ENCODE measurements at places on chromosomes 7 and 10. TPM values are rescaled to one million over a fixed set of nuclear protein-coding genes. Genes with fewer than 3 reads are reported as not detected.

Gene ACTL6B
- total RNA-seq, result not detected

- H3K27me3 ChIP-seq, result no peaks in the 10 kb centered on the region
- no peak for DNase-seq
- no peaks in the 10 kb centered on the region for H3K36me3 ChIP-seq
- no peak overlapping the region for H3K27ac ChIP-seq
- H3K4me3 ChIP-seq, result no peak overlapping the region
- peaks cover 14% of the 10 kb centered on the region for H3K4me1 ChIP-seq
Observed at GRCh38 chr10:71277914-71278665, 41.0 kb upstream of the SLC29A3 start.

DNA sequence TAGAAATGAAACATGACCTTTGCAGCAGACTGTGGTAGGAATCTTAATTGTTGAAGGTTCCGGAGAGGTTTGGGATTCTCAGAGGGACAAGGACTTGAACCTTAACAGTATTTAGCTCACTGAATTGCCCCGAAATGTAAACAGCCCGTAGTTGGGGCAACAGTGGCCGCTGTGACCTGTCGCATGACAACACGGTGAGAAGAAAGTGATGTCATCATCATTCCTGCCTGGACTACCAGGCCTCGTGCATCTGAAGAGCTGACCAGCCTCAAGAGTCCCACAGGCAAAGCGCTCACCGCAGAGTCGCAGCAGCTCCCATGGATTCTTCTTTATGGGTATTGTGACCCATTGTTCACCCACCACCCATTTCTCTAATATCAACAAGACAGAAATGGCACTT is 250.6 kb downstream of the KLF6 start:
- H3K27me3 ChIP-seq, result no peaks in the 10 kb centered on the region
- H3K36me3 ChIP-seq, result no peaks in the 10 kb centered on the region
- H3K4me3 ChIP-seq, result no peak overlapping the region
- peaks cover 7% of the 10 kb centered on the region for H3K4me1 ChIP-seq

DNA sequence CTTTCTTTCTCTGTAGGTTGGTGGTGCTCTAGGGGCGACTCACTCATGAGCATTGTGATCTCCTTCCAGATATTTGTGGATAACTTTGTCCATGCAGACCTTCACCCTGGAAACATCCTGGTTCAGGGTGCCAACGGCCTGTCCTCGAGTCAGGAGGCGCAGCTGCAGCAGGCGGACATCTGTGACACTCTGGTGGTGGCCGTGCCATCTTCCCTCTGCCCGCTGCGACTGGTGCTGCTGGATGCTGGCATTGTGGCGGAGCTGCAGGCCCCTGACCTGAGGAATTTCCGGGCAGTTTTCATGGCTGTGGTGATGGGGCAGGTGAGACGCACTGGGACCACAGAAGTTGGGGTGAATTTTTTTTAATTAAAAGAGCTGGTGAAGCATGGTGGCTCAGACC is 9.6 kb upstream of the NDUFB2 start:
- no peaks in the 10 kb centered on the region for H3K36me3 ChIP-seq
- no peaks in the 10 kb centered on the region for H3K27me3 ChIP-seq
- no peak overlapping the region for H3K4me3 ChIP-seq
- no peak overlapping the region for H3K27ac ChIP-seq

DNA sequence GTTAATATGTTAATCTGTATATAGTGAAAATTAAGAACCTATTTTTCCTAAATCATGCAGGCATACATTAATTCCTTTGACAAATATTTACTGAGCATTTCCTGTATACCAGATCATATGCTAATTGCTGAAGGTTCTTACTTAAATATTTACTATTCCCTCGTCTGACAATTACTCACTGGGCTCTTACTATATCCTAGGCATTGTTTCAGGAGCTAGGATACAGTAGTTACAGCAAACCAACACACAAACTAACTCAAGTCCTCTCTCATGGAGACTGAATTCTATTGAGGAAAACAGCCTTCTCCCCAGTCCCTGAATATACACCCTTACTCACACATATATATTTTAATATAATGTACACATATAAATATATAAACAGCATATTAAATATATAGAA is 786.0 kb downstream of the NRG3 start:
- H3K27ac ChIP-seq, result no peak overlapping the region
- H3K4me3 ChIP-seq, result no peak overlapping the region
- H3K4me1 ChIP-seq, result no peaks in the 10 kb centered on the region

GRCh38 chr7:71388181-71388580 is 256.2 kb downstream of the GALNT17 start:
- H3K4me3 ChIP-seq, result no peak overlapping the region
- no peaks in the 10 kb centered on the region for H3K27me3 ChIP-seq

Gene MLXIPL
- total RNA-seq, result 79.4 TPM

Gene ADAM22
- 10.0 TPM for total RNA-seq

Gene NME8
- not detected for total RNA-seq

Gene RASA4B
- 6.0 TPM for total RNA-seq

DNA sequence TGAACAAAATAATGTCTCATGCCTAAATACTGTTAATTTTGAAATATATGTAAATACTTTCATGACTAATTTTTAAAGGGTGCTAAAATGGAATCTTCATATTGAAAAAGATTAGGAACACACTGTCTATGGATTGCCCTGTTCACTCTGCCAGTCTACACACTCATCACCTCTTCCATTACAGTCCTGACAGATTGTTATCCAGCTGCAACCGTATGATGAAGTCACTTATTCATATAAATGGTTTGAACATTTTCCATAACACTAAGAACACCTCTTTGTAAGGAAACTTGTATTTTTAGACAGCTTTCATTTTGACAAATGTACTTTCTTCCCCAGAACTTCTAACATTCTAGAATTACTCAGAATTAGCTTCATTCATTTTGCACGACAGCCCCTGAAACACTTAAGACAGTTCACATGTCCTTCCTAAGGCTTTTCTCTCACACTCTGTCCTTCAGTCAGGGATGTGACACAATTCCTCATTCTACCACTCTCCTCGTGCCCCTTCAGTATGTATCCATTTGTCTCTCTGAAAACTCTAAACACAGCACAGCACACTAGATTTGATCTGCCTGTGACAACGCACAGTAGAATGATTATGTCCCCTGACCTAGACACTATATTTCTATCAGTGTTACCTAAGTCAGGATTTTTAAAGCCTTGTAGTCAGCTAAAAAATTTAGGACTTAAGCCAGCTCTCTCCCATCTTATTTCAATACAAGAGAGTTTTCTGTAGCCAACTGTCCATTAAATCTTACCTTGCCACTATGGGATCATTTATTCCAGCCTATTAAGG is 71.9 kb downstream of the ORC5 start:
- DNase-seq, result no peak
- no peak overlapping the region for H3K4me3 ChIP-seq
- H3K36me3 ChIP-seq, result no peaks in the 10 kb centered on the region
- no peaks in the 10 kb centered on the region for H3K27me3 ChIP-seq

Data from HCT116 (cell line).